Stimulated activated CD8-positive, alpha-beta memory T cell treated with anti-CD3 and anti-CD28 coated beads, Interleukin-12 subunit alpha, Interleukin-12 subunit beta, amount 100 ng/mL, for 1 hour (primary cell): ENCODE measurements at places on chromosomes 1 and 21.
A peak's percentile ranks its signal among the peaks of the same experiment; 100 is the strongest.

DNA sequence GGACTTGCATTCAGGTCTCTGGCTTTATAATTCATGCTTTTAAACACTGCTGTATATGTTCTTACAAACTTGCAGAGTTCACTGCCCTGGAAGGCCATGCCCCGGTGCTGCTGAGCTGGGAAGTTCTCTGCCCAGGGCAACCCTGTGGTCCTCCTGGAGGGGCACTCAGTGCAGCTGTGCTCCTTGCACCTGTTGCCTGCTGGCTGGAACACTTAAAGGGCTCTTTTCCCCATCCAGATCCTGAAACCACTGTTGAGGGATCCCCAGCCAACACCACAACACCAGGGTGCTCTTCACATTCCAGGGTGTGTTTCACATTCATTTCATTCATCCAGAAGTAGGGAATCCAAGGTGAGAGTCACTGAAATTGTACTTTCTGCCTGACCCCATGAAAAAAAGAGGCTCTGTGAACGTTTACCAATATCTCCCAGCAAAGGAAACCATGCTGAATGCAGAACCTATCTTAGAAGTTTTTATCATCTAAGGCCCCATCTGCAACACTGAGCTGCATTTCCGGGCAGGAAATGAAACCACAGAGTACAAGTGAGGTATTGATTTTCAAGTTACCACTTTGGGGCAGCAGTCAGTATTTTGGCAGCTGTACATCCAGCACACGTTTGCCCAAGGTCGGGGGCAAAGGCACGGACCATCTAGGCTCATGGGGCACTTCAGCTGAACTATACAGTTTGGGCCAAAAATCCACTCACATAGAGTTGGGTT lies 16.4 kb upstream of the KIAA0040 start:
- no peak for DNase-seq

GRCh38 chr1:204446413-204447111 lies 34.9 kb upstream of the PPP1R15B start:
- DNase-seq = peak; percentile 63

GRCh38 chr1:67524143-67525052 lies 94.2 kb upstream of the SERBP1 start:
- no peak for DNase-seq

DNA sequence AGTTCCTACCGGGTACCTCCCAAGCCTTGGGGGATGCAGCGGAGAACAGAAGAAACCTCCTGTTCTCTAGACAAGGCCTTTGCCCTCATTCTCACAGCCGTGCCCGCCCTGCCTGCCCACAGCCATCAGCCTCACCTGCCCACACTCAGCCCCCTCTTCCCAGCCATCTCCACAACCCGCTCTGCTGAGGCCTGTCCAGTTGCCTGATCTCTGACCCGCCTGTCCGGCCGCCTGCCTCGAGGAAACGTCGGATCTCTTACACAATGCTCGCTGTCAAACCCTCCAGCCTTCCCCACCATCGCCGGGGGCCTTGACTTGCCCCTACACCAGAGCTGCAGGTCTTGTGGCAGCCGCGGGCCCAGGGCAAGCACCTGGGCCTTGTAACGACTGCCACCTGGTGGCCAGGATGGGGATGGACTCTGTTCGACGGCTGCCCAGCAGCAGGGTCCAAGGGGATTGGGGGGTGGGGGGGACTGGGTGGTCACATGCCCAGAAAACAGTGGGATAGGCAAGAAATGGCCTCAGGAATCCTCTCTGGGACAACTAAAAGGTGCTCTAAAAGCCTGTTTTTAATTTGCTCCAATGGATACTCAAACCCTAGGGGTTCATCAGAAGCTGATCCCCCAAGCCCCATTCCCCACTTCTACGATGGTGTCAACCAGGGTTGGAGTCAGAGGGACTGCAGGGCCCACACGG lies 31.0 kb downstream of the SLC45A1 start:
- peak; percentile 43 for DNase-seq

- peak; percentile 15 for DNase-seq
These were observed 51.0 kb downstream of the SMYD2 start for GRCh38 chr1:214331827-214332423.

DNA sequence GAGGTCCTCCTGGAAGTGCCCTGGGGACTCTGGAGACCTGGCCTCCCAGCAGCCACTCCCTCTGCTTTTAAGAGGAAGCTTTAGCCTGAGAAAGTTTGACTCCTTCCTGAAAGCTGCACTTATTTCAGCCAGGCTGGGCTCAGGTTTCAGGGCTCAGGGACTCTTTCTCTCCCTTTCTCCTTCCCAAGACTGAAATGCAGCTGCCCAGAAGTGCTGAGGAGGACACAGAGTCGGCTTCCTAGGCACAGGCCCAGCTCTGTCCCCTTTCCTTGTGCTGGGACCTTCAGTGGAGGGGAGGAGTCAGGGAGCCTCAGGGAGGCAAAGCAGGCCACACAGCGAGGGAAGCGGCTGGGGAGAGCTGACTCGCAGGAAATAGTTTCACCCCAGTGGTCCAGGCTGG lies 137.3 kb downstream of the NAV1 start:
- DNase-seq = no peak

- DNase-seq = no peak
These were observed 43.6 kb downstream of the EPHB2 start for GRCh38 chr1:22754106-22754768.

DNA sequence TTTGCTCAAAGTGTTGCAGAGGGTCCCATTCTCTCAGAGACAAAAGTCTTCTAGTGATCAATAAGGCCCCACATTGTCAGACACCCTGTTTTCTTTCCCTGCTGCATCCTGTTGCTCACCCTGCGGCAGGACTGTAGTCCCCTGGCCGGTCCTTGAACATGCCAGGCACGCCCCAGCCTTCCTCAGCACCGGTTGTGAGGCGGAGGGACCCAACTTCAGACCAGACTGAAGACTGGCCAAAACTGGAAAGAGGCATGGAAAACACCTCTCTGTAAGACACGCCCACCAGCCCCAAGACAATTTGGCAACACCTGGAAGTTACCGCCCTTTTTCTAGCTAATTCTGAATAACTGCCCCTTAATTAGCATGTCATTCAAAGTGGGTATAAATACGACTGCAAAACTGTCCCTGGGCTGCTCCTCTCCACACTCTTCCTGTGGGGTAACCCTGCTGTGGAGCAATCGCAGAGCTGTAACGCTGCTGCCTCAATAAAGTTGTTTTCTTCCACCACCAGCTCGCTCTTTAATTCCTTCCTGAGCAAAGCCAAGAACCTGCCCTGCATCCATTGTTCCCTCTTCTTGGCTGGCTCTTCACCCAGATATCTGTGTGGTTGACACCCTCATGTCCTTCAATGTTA lies 23.8 kb downstream of the PLA2G2A start:
- DNase-seq = no peak

- DNase-seq = no peak
These were observed 13.6 kb downstream of the NUP210L start for GRCh38 chr1:154141240-154141639.

DNA sequence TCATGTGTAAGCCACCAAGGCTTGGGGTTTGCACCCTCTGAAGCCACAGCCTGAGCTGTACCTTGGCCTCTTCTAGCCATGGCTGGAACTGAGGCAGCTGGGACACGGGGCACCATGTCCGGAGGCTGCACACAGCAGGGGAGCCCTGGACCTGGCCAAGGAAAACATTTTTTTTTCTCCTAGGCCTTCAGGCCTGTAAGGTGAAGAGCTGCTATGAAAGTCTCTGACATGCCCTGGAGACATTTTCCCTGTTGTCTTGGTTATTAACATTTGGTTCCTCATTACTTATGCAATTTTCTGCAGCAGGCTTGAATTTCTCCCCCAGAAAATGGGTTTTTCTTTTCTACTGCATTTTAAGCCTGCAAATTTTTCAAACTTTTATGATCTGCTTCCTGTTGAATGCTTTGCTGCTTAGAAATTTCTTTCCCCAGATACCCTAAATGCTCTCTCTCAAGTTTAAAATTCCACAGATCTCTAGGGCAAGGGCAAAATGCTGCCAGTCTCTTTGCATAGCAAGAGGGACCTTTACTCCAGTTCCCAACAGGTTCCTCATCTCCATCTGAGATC lies 295.8 kb downstream of the LTN1 start:
- no peak for DNase-seq
